ENCODE measurements at places on chromosomes 7 and 10.

- DNase-seq = no peak
Observed at GRCh38 chr10:96665306-96665705, 55.0 kb downstream of the PIK3AP1 start.

DNA sequence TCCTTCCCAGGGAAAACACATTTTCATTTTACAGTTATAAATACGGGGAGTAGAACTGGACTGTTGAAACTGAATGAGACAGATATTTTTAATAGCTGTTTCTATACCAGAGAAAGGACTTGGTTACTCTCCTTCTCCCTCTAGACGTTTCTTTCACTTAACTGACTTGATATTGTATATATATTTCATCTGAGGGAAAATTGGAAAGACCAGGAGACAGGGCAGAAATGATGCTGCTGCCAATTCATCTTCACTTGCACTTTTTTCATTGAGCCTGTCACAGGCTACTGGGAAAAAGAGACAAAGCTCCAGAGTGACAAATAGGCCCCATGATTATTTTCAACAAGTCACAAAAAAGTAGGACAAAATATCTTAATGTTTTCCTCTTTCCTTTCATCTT lies 636.0 kb upstream of the TPK1 start:
- no peak for DNase-seq

GRCh38 chr7:139709485-139709884 lies 68.3 kb downstream of the HIPK2 start:
- DNase-seq = no peak

- DNase-seq = no peak
Observed at GRCh38 chr7:44757739-44758138, 9.1 kb downstream of the ZMIZ2 start.

GRCh38 chr10:96411716-96412320 lies 53.0 kb upstream of the OPALIN start:
- no peak for DNase-seq

GRCh38 chr10:60917331-60918280 lies 26.4 kb downstream of the RHOBTB1 start:
- no peak for DNase-seq

- DNase-seq = no peak
Observed at GRCh38 chr10:11913079-11913641, 90.0 kb downstream of the PROSER2 start.

DNA sequence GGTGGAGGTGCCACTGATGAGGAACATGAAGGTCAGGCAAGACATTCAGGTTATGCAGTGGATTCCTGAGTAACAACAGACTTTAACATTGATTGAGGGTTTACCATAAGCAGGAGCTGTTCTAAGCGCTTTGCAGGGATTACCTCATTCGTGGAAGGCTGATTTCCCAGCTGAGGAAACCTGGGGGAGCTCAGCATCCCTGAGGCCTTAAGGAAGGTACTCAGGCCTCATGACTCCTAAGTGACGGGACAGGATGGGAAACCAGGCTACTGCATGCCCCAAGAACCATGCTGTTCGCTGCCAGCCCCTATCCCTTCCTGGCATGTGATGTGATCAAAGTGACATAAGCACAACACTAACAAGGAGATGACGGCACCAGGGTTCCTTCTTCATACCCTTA lies 143.6 kb upstream of the NFE2L3 start:
- DNase-seq = no peak
